Activated CD8-positive, alpha-beta T cell treated with anti-CD3 and anti-CD28 coated beads for 36 hours (primary cell): ENCODE measurements at places on chromosomes 13 and 19. TPM values are rescaled to one million over a fixed set of nuclear protein-coding genes. Genes with fewer than 3 reads are reported as not detected.
A peak's percentile ranks its signal among the peaks of the same experiment; 100 is the strongest.

- DNase-seq: no peak
Observed at GRCh38 chr13:75839406-75839805, 203.3 kb downstream of the LMO7 start.

GRCh38 chr13:27338816-27339215 is 68.2 kb downstream of the RASL11A start:
- peak; percentile 37 for DNase-seq

GRCh38 chr13:40102360-40102727 is 446.9 kb downstream of the COG6 start:
- no peak for DNase-seq

GRCh38 chr13:46057256-46058015 is 4.9 kb upstream of the ZC3H13 start:
- no peak for DNase-seq

ZNF324 gene
- 10.1 TPM for total RNA-seq

DNA sequence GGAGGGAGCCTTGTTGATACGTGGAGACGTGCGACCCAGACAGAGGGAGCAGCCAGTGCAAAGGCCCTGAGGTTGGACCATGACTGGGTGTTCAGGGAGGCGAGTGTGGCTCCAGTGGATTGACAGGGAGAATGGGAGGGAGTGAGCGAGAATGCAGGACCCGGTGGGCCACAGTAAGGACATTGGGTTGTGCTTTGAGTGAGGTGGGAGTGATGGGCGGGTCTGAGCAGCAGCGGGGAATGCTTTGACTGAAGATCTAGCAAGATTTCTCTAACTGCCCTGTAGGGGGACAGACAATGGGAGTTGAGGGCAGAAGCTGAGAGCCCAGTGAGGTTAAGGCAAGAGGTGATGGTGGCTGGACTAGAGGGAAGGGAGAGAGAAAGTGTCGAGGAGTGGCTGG is 7.7 kb upstream of the NANOS2 start:
- peak; percentile 27 for DNase-seq

GRCh38 chr13:28117689-28118377 is 17.5 kb upstream of the FLT3 start:
- no peak for DNase-seq

SCAF1 gene
- 54.5 TPM for total RNA-seq

- peak; percentile 54 for DNase-seq
Observed at GRCh38 chr19:17579661-17580244, 24.3 kb downstream of the COLGALT1 start.

- DNase-seq: no peak
Observed at GRCh38 chr13:46296115-46296822, 84.5 kb downstream of the LRRC63 start.

SRRM5 gene
- 0.41 TPM for total RNA-seq

ZNF823 gene
- total RNA-seq: 3.3 TPM

GRCh38 chr13:21938168-21938567 is 267.3 kb downstream of the FGF9 start:
- no peak for DNase-seq

DNA sequence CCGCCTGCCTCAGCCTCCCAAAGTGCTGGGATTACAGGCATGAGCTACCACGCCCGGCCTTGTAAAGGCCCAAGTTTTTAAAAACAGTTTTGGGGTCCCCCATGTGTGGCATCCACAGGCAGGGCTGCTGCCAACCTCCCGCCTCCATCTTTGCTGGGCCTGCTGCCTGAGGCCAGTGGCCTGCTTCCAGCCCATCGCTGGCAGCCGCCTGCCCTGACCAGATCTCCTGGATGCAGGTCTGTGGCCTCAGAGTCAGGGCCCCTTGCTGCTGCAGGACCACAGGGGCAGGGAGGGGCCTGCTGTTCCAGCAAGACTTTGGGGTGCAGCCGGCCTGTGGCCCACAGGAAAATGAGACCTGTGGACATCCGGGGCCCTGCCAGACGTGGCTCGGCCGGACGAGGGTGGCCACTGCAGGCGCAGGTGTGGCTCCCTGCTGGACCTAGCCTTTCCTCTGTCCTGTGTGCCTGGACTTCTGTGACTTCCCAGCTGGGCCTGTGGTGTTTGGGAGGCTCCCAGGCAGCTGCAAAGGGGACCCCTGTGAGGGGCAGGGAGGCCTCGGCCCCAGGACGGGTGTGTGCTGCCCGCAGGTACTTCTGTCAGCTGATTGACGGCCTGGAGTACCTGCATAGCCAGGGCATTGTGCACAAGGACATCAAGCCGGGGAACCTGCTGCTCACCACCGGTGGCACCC is 14.4 kb downstream of the STK11 start:
- DNase-seq: no peak

DNA sequence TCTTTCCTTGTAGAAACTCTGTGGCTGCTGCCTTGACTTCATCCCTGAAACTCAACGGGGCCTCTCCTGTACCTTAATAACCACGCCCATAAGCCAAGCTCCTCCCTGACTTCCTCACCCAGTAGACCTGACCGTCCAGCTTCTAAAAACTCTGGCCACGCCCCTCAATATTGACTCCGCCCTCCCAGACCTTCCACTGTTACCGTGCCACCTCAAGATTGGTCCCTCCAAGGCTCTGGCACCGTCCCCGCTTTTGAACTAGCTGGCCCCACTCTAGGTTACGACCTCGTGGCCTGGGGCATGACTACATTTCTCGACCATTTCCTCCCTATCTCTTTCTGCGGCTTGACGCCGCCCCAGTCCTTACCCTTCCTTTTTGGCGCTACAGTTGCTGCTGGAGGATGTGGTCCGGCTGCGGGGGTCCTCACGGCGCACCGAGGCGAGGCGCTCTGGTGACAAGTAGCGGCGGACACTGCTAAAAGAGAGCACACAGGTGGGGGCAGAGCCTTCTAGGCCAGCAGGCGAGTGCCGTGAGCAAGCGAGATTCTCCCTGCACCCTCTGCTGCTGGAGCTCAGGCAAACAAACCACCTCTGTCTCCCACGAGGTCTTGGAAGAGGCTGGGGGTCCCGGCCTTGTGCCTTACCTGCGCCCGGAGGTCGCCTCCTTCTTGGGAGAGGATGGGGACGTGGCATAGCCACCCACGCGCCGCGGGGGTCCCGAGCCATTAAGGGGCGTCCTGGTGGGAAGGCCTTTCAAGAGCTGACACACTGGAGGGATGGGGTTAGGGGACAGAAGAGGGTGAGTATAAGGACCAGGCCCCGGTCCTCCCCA is 2.3 kb upstream of the EML2 start:
- peak; percentile 99 for DNase-seq

DNA sequence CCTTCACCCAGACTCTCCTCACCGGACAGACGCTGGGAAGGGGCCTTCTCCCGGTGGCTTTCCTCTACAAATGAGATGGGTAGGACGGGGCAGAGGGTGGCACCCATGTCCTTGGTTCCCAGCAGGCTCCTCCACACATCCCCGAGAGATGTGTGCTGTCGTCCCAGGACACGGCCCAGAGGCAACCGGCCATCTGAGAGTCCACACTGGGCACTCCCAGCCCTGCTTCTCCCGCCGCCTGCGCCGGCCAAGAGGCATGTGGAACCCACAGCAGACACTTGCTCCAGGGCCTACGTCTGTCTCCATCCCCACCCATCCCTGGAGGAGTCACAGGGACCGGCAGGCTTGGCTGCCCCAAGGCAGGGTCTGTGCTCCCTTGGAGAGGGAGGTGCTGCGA is 179.9 kb downstream of the KDM4B start:
- DNase-seq: no peak

- peak; percentile 42 for DNase-seq
Observed at GRCh38 chr19:1945899-1946298, 4.9 kb downstream of the CSNK1G2 start.

- DNase-seq: peak; percentile 64
Observed at GRCh38 chr19:29845574-29846176, 33.9 kb downstream of the CCNE1 start.

FFAR2 gene
- total RNA-seq: not detected
